ENCODE measurements at places on chromosomes 4 and X.

DNA sequence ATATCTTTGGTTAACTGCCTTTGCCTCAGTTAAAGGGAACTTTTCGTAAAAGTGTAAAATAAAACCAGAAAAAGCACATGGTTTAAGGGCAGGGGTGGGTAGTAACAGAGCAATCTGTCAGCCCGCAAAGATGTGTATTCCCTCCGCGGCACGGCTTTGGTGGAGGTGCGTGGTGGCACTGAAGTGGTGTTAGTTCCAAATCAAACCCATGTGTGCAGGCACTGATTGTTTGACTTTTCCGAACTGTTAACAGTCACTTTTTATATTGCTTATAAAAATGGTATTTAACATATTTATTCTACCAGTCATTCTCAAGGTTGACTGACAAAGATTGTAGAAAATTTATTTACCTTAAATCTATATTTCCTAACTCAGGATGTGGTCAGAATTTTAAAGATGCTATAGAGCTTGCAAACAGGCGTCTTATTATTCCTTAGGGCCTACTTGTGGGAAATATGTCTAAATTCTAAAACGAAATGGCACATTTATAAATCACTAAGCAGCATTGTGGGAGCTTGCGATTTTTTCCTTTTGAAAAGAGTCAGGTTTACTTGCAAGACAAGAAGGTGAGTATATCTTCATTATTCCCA is 272.7 kb upstream of the PCDH18 start:
- no peak for DNase-seq

DNA sequence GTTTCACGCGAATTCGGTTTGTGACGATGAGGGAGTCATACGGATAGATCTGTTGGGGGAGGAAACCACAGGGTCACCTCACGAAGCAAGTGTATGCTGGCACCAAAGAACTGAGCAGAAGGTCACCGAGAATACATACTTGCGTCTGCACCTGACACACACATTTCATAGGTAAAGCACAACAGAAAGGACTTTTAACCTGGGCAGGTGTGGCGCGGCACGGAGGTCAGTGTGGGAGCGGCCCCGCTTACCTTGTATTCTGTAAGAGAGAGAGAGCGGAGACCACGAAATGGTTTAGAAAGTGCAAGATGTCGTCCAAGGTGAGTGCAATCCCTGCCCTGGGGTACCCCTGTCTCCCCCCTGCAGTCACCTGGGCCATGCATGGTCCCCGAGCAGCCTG is 43.6 kb upstream of the AFAP1 start:
- no peak for DNase-seq

DNA sequence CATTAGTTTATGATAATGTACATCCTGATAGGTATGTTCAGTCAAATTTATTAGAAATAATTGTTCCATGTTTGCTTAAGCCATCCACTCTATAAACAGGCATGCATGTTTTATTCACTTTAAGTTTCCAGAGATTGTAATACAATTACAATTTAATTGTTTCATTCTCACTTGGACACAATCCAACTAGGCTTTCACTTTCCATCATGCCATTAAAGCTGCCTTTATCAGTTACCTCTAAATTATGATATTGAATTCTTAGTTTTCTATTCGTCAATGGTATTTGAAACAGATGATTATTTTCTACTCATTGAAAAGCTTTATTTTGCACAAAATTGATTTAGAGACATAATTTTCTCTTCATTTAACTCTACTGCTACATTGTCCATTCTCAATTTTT is 1196.3 kb downstream of the RAPGEF2 start:
- no peak for DNase-seq

DNA sequence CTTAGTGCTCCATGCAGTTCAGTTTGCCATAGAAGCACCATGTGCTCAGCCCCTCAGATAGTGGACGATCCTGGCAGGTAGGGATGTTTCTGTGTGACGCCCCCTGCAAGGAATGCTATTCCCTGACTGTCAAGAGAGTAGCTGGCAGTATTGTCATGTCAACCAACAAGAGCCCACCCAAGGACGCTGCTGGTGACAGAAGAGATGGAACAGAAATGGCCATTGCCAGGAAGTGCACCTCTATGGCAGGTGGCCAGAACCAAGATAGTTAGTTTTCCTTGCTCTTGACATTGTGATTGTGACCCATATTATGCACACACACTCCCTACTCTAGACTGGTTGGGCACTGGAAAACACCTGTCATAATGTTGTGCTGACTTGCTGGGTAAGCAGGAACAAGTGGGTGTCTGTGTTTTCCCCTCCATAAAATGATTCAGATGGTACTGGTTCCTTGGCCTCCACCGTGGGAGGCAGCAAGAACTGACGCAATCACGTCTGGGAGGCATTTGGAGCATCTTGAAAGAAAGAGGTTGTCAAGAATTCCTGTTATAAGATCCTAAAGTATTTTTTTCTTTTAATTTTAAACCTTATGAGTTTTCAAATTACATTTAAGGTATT is 507.9 kb downstream of the MID1IP1 start:
- peak; percentile 7 for DNase-seq

- no peak for DNase-seq
Observed at GRCh38 chr4:159823743-159824142, 720.9 kb downstream of the RAPGEF2 start.

GRCh38 chr4:155143512-155143911 is 64.9 kb upstream of the NPY2R start:
- no peak for DNase-seq

- DNase-seq: peak; percentile 7
Observed at GRCh38 chr4:14871676-14872430, 130.4 kb upstream of the CPEB2 start.

DNA sequence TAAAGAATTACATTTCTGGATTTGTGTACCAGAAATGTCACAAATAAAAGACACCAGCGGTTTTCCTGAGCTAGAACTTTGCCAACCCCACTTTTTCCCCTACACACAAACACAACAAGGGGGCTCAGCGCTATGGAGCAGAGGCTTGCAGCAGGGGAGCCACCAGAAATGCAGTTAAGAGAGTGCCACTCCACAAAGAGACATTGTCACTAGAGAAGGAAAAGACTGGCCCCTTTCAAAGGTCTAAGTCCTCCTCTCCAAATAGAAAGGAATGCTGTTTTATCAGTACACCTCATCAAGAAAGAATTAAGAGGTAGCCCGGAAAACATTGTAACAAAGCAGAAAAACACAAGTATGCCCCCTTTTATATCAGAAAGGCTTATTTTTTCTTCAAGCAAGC is 419.5 kb downstream of the HNRNPD start:
- no peak for DNase-seq

DNA sequence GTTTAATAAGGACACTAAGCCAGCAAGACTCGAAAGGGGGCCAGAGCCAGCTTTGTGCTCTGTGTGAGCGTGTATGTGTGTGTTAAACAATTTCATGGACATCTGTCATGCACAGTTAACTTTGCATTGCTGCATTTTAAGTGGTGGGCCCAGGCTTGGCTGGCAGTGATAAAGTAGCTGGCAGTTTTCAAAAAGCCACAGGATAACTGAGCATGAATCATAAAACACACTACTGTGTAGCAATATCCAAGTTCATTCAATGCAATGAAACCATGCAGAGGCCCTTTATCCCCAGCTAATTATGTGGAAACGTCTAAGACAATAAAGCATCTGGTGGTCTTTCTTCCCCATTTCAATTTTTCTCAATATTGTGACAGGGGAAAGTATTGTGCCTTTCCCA is 132.9 kb downstream of the NKX6-1 start:
- no peak for DNase-seq

- no peak for DNase-seq
Observed at GRCh38 chrX:24293412-24293811, 20.5 kb downstream of the SUPT20HL2 start.

DNA sequence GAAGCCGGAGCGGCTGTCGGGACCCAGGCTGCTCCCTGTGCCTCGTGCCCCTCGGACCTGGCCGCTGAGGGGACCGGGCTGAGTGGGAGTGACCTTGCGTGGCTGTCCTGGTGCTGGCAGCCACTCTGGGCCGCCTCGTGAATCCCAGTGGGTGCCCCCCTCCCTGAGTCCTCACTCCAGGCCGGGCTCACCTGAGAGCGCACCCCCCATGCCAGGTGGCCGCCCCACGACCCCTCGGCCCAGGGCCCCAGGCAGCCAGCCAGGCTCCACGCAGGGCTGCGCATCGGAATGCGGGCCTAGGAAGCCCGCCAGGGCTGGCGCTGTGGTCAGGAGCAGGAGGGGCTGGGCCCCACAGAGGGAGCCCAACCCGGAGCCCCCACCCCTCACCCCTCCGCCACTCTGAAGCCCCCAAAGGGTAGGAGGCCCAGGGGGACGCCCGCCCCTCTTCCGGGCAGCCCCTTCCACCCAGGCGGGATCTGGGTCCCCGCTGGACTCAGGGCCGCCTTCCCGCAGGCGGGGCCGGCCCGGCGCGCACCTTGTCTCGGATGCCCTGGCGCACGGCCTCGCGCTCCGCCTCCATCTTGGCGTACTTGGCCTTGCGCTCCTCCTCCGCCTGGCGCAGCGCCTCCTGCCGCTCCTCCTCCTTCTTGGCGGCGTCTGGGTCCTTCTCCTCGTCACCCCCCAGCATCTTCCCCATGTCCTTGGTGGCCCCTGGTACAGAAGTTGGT is 33.9 kb downstream of the CPLX1 start:
- DNase-seq: peak; percentile 37

DNA sequence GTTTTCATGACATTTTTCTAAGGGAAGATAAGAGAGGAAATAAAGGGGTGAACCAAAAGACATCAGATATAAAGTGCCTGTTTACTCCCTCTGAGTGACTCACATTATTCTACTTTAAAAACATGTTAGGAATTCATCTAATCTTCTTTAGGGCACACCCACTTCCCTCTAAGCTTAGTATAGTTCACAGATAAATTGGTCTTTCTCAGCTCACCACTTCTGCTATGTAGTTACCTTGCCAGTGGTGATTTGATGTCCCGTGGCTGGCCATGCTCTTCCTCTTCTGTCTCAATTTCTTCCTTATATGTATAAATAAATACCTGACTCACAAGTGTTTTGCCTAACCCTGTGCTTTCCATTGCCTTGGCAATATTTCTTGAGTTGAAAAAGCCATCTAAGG is 96.8 kb downstream of the PDLIM5 start:
- no peak for DNase-seq

GRCh38 chr4:42483426-42484379 is 86.4 kb downstream of the SHISA3 start:
- DNase-seq: no peak

GRCh38 chrX:10254739-10255138 is 98.0 kb downstream of the CLCN4 start:
- DNase-seq: no peak

- DNase-seq: no peak
Observed at GRCh38 chr4:169070071-169070894, 60.2 kb upstream of the CBR4 start.

- no peak for DNase-seq
Observed at GRCh38 chr4:105715692-105716278, 7.2 kb downstream of the GSTCD start.

DNA sequence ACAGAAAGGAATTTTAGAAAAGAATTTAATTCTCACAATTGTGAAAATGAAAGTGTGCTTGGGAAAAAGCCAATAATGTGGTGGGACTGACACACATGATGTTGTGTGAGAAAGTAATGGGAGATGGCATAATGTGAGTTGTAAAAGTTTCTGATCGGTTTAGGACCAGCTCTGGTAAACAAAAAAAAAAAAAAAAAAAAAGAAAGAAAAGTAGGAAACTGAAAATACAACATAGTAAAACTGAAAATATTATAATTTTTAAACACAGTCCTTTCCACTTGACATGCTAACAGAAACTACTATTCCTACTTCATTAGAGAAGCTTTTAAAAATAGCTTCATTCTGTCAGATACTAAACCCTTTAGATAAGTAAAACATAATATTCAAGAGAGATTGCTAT is 28.2 kb downstream of the RAP1GDS1 start:
- DNase-seq: no peak

- no peak for DNase-seq
Observed at GRCh38 chr4:30436394-30436793, 283.8 kb upstream of the PCDH7 start.

GRCh38 chr4:17013382-17014006 is 115.0 kb upstream of the LDB2 start:
- no peak for DNase-seq

- DNase-seq: no peak
Observed at GRCh38 chr4:108477527-108478108, 142.8 kb upstream of the RPL34 start.

- no peak for DNase-seq
Observed at GRCh38 chr4:17447056-17447455, 64.8 kb downstream of the QDPR start.

DNA sequence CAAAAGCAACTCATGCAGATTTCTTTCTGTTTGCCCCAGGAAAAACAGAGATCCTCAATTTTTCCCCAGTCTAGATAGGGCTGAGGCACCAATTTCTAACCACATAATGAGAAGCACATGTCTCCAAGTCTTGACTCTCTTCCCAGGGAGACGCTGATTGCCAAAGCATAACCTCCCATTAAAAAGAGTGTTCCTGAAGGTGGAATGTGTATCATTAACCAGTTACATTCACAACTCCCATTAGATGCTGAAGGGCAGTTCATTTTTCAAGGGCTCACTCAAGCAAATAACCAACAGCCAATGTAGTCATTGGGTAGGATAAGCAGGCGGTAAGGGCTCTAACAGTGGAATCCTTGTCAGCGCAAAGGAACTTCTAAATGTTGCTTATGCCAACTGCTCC is 27.5 kb downstream of the TMEM47 start:
- no peak for DNase-seq

DNA sequence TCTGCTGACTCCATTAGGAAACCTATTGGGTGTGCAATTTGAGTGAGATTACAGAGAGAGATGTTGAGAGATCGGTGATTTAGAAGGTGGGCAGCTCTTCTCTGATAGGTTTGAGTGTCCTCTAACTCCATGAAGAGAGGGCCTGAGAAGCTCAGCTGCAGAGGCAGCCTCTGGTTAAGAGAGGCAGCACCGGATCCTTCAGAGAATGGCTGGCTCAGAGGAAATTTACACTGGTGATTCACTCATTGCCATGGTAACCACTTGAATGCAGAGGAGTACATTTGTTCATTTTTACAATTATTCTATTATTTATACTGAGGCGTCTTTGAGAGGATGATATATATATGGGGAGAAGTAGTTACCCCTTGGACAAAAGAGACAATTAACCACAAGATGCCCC is 171.7 kb downstream of the PDGFRA start:
- no peak for DNase-seq

DNA sequence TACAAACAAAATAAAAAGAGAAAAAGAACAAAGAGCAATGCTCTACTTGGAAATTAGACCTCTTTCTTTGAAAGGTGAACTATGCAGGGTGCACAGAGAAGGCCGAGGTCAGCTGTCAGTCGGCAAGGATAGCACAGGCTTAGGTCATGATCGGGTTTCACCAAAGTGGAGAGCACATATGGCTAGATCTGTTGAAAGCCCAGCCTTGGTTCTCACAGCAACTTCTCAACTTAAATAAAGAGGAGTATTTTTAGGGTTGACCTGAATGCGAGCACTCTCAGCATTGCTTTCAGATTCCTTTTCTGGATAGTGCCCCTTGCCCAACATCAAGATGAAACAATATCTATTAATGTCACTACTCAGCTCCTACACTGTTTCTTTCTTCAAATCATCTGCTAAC is 122.9 kb upstream of the GPC4 start:
- no peak for DNase-seq

- DNase-seq: no peak
Observed at GRCh38 chrX:109855501-109855900, 122.4 kb upstream of the ACSL4 start.

GRCh38 chrX:153782313-153782712 is 1.5 kb downstream of the SRPK3 start:
- no peak for DNase-seq

- no peak for DNase-seq
Observed at GRCh38 chr4:109833756-109834155, 6.0 kb downstream of the RRH start.

GRCh38 chrX:132692066-132692465 is 203.2 kb upstream of the MBNL3 start:
- no peak for DNase-seq
